Breast epithelium (tissue), 4 donors: ENCODE measurements at places on chromosomes 12 and 14.

GRCh38 chr12:16573398-16574077 is 32.4 kb downstream of the LMO3 start:
- DNase-seq = no peak

GRCh38 chr12:132484891-132485441 is 5.0 kb upstream of the FBRSL1 start:
- DNase-seq = no peak

- DNase-seq = no peak
Observed at GRCh38 chr12:90124289-90124688, 415.7 kb upstream of the ATP2B1 start.

DNA sequence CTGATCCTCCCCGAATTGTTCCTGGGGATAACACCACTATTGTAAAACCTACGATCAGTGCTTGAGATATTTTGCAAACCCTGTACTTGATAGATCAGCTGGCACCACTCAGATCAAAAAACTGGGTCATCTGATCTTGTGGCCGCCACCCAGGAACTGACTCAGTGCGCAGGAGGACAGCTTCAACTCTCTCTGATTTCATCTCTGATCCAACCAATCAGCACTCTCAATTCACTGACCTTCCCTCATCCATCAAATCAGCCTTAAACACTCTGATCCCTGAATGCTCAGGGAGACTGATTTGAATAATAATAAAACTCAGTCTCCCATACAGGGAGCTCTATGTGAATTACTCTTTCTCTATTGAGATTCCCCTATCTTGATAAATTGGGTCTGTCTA is 4.2 kb upstream of the XPOT start:
- DNase-seq = no peak

GRCh38 chr12:79692860-79693577 is 2.3 kb upstream of the PAWR start:
- no peak for DNase-seq

DNA sequence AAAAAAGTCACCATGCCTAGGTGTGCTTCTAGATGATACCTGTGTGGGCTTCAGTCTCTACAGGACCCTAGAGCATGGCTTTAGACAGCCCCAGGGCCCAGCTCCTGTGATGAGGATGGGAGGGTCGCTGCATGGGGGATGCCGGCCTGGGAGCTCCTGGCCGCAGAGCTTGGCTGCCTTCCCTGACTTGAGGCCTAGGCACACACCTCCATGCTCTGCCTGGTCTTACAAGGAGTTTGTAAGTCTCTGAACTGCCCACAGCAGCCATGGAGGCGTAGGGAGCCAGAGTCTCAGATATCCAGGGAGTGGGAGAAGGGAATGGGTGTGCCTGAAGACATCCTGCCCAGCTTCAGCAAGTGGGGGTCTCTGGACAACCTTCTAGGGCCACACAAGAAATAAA is 149.5 kb upstream of the MYL2 start:
- no peak for DNase-seq

GRCh38 chr14:70616646-70617045 is 16.2 kb upstream of the MED6 start:
- DNase-seq = no peak

DNA sequence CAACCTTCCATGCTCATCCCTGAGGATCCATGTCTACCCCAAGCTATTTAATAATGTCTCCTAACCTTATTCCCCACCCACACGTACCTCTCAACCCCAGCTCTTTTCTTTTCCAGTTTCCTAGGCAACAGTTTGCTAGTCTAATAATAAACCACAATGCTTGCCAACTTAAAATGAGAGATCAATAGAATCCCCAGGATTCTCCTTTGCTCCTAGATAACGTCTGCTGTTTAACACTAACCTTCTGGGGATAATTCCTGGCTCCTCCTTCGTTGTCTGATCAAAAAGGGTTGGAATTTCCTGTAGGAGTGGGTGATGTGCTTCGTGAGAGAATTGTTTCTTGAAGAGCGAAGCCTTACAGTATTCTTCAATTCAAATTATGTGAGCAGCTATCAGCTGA is 42.2 kb upstream of the DBX2 start:
- DNase-seq = no peak
